ENCODE measurements at places on chromosomes 2 and 18.

DNA sequence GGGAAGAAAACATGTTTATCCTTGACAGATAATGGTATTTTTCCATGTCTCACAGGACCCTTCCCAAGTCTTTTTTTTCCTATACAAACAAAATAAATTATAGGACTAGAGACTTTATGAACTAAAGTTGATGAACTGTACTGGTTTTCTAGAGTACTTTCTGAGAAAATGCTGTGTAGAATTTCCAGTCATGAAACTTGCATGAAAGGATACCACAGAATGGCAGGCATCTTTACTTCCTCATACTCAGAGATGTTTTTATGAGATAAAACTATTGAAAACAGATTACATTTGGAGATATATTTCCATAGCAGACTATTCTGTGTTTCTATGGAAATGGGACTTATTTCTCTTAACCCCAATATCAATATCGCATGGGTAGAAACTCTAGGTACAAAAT lies 403.5 kb downstream of the PARD3B start:
- no peak for DNase-seq

GRCh38 chr2:202051499-202052161 lies 18.0 kb downstream of the FZD7 start:
- no peak for DNase-seq

- DNase-seq = no peak
Observed at GRCh38 chr2:197072533-197072932, 146.0 kb upstream of the PGAP1 start.

GRCh38 chr18:59681521-59682004 lies 15.7 kb downstream of the CCBE1 start:
- DNase-seq = no peak

All from putamen (tissue), 1 donor.